ENCODE measurements at places on chromosomes 12 and 14.

DNA sequence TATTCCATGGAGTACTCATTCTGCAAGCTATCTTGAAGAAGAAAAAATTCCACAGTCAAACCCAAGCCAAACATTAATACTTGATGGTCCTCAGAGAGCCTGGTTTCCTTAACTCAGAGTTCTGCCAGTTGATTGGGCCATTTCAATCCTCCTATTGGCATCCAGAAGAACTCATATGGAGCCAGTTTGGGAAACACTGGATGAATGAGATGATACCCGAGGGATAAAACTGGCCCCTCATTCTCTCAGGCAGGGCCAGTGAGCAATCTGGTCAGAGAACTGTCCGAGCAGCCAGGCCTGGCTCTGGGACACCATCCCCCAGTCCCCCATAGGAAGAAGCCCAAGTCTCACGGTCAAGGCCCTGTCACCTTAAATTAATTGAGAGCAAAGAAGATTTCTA is 48.8 kb downstream of the NUAK1 start:
- DNase-seq: no peak

GRCh38 chr14:100336618-100337530 is 13.7 kb downstream of the SLC25A47 start:
- DNase-seq: no peak

DNA sequence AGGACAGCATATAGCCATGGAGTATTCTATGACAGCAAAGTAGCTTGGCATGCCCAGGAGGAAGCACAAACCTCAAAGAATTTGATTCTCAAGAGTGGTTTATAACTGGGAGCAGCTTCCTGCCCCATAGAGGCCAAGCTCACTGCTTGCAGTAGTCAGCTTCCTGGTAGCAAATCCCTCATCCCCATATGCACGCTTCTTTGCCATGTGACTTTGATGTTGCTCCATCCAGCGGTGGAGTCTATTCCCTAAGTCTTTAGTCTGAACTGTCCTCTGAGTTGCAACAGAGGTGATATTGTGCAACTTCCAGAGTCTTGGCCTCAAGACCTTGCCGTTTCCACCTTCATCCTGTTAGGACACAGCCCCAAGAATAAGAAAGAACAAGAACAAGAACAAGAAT is 996.8 kb upstream of the TMEM132C start:
- DNase-seq: no peak

DNA sequence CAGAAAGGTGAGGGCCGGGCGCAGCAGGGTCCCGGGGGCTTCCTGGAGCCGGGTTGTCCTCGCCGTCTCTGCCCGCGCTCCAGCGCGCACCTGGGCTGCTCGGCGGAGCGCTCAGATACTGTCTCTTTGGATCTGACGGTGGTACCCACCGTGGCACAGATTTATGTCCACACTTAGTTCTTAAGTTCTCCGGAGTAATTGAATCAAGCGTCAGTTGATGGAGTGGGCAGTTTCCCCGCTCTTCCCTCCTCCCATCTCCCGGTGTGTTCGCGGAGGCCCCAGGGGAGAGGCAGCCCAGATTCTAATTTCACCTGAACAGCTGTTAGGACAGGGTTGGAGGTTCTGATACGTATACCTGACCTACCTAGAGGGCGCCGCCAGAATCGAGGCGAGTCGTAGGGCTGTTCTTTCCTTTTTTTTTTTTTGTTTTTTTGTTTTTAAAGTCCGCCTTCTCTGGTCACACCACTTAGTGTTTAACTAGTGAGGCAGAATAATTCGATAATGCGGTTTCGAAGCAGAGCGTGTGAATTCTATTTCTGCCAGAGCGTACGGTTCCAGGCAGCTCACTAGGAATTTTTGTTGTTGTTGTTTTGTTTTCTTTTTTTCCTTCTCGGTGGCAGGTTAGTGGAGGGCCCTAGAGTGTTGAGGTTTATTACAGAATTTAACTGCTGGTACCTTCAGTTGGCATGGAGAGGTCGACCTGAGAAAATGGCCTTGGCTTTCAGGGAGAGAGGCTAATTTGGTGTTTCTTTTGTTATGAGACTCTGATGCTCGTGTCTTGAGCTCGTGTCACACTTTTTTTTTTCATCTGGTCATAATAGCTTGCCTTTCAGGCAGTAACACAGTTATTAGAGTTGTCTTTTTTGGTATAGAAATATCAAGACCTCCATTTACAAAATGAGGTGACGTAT is 22.3 kb upstream of the GNS start:
- DNase-seq: no peak
